Caco-2 (cell line): ENCODE measurements at places on chromosomes 6 and 20. TPM values are rescaled to one million over a fixed set of nuclear protein-coding genes. Genes with fewer than 3 reads are reported as not detected.

The TDP2 gene
- 46.7 and 47.2 TPM in 2 replicates for total RNA-seq

The CCHCR1 gene
- 37.7 and 43.2 TPM in 2 replicates for total RNA-seq

The SYCP2 gene
- 64.6 and 68.7 TPM in 2 replicates for total RNA-seq

The TPBG gene
- total RNA-seq: 4.0 and 4.3 TPM in 2 replicates

The TRIM15 gene
- 5.2 and 6.9 TPM in 2 replicates for total RNA-seq

The GPX6 gene
- not detected in 2 replicates for total RNA-seq

The ZNF217 gene
- total RNA-seq: 65.5 and 73.2 TPM in 2 replicates

The VGLL2 gene
- not detected in 2 replicates for total RNA-seq

The CRISP2 gene
- not detected in 2 replicates for total RNA-seq

The ZNF311 gene
- 1.8 and 2.9 TPM in 2 replicates for total RNA-seq

The MAPK13 gene
- 45.7 and 47.3 TPM in 2 replicates for total RNA-seq

The ZSCAN23 gene
- not detected in 2 replicates for total RNA-seq

The PTGIS gene
- 1.9 and 2.7 TPM in 2 replicates for total RNA-seq

The CLDN20 gene
- total RNA-seq: not detected in 2 replicates

The INSM1 gene
- not detected in 2 replicates for total RNA-seq

The LHFPL5 gene
- not detected in 2 replicates for total RNA-seq

The EYA4 gene
- total RNA-seq: not detected in 2 replicates

The SDCBP2 gene
- total RNA-seq: 1.4 and 2.0 TPM in 2 replicates

The SRSF12 gene
- 0.49 and 0.79 TPM in 2 replicates for total RNA-seq

The ESR1 gene
- not detected in 2 replicates for total RNA-seq

The CBFA2T2 gene
- 30.6 and 33.3 TPM in 2 replicates for total RNA-seq

The POU3F2 gene
- not detected in 2 replicates for total RNA-seq

The POU5F1 gene
- not detected in 2 replicates for total RNA-seq

The ANKS1A gene
- 24.0 and 25.9 TPM in 2 replicates for total RNA-seq

The CHRNA4 gene
- total RNA-seq: 0.11 and 0.65 TPM in 2 replicates

The VIP gene
- not detected in 2 replicates for total RNA-seq

The KIF25 gene
- total RNA-seq: not detected in 2 replicates

The ABCC10 gene
- total RNA-seq: 40.1 and 45.1 TPM in 2 replicates

DNA sequence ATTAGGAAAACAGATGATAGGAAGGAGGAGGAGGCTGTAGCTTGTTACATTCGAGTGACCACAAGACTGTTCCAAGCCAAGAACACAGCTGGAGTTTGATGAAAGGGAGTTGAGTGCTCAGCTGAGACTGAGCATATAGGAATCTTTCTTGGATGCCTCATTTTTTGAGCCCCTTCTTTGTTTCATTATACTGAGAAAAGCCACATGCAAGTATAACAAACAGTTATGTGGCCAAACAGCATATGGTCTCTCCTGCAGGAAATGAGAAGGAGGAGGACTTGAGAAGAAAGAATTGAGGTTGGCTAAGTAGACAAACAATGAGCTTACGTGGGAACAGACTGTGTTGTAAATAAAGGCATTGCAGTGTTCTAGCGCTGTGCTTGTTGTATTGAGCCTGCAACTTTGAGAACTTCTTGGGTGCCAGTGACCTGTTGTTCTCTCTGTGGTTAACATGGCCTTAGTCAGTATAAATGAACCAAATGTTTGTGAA lies 78.3 kb downstream of the AKAP7 start:
- DNase-seq: no peak

DNA sequence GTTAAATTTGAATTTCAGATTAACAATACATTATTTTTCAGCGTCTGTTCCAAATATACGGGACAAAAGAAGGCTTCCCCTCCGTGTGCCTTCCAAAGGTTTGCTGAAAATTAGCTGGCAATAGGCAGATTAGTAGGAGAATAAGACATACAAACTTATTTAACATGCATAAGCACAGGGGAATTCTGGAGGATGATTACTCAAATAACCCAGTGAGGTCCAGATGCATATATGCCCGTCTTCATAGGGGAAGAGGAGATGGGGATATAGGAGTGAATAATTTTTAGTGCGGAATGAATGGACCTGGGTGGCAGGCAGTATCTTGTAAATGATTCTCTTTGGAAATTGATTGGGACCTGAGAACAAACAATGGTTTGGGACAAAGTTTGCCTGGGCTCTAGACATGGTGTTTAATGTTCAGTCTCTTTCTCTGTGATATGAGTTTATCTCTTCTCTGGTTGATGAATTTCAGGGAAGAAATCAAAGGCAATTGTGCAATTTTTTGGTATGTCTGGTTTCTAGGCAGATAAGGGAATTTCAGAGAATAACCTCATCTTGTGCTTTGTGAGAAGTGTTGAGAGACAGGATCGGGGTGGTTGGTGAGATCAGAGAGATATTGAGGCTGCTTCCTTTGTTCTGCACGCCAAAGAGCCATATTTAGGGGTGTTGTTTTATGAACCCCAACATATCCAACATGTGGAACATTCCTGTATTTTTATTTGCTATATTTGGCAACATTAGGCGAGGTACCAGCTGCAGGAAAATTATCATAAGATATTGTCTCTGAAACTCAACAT lies 63.7 kb downstream of the MKKS start:
- DNase-seq: peak; percentile 40

- DNase-seq: no peak
These were observed 130.9 kb upstream of the AFDN start for GRCh38 chr6:167695831-167696230.

DNA sequence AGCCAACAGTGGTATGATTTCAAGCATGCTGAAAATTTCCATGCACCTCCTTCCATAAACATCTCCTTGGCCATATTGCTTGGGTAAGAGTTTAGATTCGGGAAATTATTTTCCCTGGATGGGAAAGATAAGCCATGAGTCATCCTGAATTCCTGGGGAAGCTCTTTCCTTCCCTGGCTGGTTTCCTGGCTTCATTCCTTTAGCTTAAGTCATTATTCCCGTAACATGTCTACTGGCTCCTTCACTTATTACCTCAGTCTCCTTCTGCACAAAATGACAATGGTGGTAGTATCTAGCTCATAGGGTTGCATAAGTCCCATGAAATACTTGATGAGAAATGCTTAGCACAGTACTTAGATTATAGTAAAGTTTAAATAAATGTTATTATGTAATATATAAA lies 27.6 kb downstream of the TINAG start:
- no peak for DNase-seq

- DNase-seq: no peak
These were observed 11.3 kb upstream of the TFAP2A start for GRCh38 chr6:10425975-10426780.

- DNase-seq: no peak
These were observed 69.9 kb upstream of the BTBD3 start for GRCh38 chr20:11847827-11848226.

DNA sequence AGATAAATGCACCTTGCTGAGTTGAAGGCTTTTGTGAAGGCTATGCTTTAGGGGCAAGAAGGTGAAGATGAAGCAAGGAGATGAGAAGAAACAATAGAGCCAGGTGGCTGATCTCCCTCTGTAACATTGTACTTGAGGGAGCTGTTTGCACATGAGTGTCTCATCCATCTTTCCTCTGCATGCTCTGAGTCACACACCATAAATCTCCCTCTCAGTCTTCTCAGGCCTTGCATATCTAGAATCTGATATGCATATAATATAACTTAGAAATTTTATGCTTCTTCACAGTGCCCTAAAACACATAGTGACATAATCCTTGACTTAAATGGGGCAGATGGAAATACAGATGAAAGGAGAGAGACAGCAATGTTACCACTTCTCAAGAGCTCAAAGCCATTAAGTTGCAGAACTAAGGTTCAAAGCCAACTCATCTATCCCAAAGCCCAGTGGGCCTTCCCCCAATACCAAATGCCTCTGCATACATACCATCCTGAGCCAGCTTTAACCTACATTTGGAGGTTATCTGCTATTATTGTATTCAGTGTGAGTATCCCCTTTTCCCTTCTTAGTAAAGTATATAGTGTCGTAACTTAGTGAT lies 62.4 kb upstream of the STXBP5 start:
- DNase-seq: no peak

- no peak for DNase-seq
These were observed 86.7 kb upstream of the F13A1 start for GRCh38 chr6:6407071-6407741.

- no peak for DNase-seq
These were observed 353.3 kb upstream of the ARID1B start for GRCh38 chr6:156423829-156424228.

- no peak for DNase-seq
These were observed 257.7 kb downstream of the CDKAL1 start for GRCh38 chr6:20791944-20792343.

GRCh38 chr6:130222775-130223174 lies at the start of gene SAMD3:
Gene SAMD3 (minus strand): TSS chr6:130222951. CDS start chr6:130215273, 7,678 bp downstream.
- DNase-seq: no peak

- no peak for DNase-seq
These were observed 124.8 kb downstream of the PRKN start for GRCh38 chr6:162602759-162603158.

DNA sequence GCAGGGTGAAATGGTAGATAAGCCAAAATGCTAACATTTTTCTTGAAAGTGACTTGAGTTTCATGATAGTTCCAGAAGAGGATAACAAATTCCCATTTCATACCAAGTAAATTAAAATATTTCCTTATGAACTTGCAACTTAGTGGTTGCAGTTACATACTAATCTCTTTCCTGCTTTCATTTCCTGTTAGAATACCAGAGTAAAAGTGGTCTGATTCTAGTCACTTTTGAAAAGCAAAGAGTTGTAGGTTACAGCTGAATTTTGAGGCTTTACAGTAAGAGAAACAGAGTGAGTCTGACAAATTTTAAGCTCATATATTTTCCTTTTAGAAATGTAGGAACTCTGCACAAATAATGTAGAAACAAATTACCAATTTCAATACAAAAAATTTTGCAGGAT lies 117.4 kb downstream of the ZFAND3 start:
- DNase-seq: no peak

DNA sequence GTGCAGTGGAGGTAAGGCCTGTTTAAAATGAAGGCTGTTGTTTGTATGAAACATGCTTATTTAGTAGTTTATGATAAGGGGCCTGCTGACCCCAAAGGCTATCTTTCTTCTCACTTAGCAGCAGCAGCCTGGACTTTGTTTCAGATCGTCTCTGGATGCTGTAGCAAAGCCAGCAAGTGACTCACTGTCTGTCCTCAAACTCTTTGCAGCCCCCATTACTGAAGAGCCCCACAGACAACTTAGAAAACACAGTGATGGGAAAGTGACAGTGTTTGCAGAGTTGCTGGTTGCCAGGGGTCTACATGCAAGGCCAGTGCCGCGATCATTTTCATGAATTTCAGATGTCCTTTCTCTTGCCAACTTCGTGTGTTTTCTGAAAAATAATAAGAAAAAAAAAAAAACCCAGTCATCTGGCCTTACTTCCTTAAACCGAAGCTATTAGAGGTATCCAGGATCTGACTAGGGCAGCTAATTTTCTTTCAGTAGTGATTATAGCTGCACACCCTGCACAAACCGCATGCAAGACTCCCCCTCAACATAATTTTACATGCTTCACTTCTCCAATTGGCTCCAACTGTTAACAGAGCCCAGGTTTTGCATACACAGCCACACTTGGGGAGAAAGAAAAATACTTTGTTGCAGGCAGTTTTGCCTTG lies 11.6 kb upstream of the F13A1 start:
- no peak for DNase-seq
